ENCODE measurements at places on chromosomes 6 and 20.

- no peak for DNase-seq
Measured at GRCh38 chr6:31585491-31585890, 586 bp upstream of the LST1 start.

DNA sequence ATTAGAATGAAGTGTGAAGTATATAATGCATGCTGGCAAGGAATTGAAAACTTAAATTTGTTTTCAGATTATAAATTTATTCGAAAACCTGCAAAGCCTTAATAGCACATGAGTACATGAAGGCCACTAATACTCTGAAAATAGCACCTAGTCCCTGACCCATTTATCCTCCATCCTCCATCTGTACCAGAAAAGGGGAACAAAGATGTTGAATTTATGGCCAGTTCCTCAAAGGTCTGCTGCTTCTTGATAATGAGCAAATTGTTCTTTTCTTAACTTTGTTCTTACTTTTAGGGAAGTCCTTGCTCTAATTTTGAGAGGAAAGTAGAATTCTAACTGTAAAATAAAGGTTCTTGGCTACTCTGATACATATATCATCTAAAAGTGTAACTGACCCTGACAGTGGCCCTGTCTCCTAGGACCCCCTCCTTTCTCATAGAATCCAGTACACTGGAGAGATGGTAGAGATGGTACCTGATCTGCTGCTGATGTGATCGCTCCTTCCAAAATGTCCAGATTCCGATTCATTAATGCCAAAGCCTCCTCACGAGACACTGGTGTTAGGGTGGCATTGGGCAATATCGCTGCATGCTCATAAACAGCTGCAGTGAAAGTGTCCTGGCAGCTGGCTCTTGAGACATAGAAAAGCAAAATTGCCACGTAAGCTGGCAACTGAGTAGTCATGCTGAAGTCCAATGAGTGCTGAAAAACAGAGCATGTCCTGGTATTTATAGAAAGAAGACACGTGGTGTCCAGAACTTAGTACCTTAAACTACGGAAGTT is at the start of gene VNN1:
Gene VNN1 (minus strand): TSS at position 704 of the 783 bp plus-strand sequence. CDS start 20 bp downstream, at position 684.
- no peak for DNase-seq

GRCh38 chr6:3518356-3519190 is 61.7 kb upstream of the SLC22A23 start:
- DNase-seq = no peak

DNA sequence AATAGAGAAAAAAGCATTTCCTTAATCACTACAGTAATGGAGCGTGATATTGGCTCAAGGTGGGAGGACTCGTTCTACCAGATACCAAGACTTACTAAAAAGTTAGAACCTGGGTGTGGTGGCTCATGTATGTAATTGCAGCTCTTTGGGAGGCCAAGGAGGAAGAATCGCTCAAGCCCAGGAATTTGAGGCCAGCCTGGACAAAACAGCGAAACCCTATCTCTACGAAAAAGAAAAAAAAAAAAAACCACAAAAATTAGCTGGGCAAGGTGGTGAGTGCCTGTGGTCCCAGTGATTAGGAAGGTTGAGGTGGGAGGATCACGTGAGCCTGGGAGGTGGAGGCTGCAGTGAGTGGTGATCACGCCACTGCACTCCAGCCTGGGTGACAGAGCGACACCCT is 24.0 kb upstream of the ATRN start:
- no peak for DNase-seq

DNA sequence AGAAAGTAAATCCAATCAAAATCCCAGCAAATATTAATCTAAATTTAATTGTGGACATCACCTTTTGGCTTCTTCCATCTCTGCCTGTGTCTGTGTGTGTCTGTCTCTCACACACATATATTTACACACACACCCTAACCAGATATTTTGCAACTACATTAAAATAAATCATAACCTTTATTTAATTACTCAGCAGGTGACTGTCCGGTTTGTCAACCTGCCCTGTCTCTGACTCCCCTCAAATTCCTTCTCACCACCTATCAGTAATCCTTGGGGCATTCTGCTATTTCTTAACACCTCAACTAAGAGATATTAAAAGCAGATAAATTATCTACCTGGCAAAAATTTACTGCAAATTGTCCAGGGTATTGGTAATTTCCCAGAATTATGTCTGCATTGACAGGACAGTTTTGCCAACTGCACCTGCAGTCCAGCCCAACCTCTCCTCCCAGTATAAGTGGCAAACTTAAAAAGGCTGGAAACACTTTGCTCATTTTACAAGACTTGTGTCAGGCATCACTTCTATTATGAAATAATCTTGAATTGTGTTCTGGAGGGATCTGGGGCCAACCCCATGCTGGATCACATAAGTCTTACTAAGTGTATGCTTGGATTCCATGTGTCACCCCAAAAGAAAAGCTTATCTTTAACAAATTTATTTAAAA is 216.1 kb downstream of the GMDS start:
- DNase-seq = no peak

- DNase-seq = no peak
Measured at GRCh38 chr6:57021086-57021720, 25.3 kb upstream of the KIAA1586 start.

DNA sequence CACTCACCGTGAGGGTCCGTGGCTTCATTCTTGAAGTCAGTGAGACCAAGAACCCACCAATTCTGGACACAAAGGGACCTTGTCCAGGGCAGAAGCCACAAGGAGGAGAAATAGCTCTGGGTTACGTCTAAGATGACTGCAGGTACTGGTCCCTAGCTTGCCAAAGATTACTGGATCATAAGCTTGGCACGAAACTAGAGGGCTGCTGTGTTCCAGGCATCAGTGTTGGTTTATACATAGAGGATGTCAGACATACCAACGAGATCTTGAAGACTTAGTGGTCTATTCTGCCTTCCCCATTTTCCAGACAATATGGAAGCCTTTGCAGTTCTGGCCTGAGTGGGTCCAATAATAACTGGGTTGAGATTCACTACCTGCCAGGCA is 175.7 kb downstream of the TBX18 start:
- DNase-seq = no peak

- no peak for DNase-seq
Measured at GRCh38 chr6:87832025-87832825, 130.2 kb upstream of the AKIRIN2 start.

- DNase-seq = no peak
Measured at GRCh38 chr20:3885715-3886114, 3.5 kb upstream of the PANK2 start.

- no peak for DNase-seq
Measured at GRCh38 chr20:9629831-9630230, 115.4 kb downstream of the LAMP5 start.

- no peak for DNase-seq
Measured at GRCh38 chr6:50873167-50873566, 54.5 kb downstream of the TFAP2B start.

- no peak for DNase-seq
Measured at GRCh38 chr6:151176911-151177770, 62.6 kb upstream of the AKAP12 start.

- DNase-seq = no peak
Measured at GRCh38 chr20:19971116-19971515, 46.0 kb upstream of the NAA20 start.

GRCh38 chr6:33418690-33419291 is 884 bp upstream of the CUTA start:
- no peak for DNase-seq

DNA sequence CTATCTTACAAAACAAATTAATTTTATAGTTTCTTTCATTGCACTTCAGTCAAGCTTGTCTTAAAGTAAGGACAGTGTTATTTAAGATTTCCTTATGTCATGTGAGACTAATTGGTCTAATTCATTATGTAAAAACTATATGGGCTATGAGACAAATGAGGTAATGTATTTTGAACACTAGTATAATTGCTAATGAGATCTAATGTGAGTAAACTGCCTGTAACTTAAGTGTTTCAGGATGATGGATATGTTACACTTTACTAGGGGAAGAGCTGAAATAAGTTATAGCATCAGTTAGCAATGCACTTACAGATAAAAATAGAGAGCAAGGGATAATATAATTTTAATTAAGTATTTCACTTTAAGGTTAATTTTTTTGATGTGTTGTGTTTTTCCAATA is 386.3 kb upstream of the MAP3K7 start:
- no peak for DNase-seq

DNA sequence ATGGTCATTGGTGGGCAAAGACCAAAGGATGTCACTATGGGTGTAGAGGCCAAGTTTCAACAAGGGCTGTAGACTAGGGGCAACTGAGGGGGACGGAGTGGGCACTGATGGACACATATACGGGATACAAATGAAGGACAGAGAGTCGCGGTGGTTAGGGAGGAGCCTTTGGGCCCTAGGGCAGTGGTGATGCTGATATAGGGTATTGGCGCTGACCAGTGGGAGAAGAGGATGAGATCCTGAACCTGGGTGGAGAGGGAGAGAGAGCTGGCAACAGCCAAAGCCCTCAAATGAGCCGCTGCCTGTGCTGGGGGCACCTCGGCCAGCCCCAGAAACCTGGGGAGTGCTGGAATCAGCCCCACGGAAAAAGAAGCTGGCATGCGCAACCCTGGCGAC is 1.6 kb downstream of the CDH22 start:
- DNase-seq = no peak

DNA sequence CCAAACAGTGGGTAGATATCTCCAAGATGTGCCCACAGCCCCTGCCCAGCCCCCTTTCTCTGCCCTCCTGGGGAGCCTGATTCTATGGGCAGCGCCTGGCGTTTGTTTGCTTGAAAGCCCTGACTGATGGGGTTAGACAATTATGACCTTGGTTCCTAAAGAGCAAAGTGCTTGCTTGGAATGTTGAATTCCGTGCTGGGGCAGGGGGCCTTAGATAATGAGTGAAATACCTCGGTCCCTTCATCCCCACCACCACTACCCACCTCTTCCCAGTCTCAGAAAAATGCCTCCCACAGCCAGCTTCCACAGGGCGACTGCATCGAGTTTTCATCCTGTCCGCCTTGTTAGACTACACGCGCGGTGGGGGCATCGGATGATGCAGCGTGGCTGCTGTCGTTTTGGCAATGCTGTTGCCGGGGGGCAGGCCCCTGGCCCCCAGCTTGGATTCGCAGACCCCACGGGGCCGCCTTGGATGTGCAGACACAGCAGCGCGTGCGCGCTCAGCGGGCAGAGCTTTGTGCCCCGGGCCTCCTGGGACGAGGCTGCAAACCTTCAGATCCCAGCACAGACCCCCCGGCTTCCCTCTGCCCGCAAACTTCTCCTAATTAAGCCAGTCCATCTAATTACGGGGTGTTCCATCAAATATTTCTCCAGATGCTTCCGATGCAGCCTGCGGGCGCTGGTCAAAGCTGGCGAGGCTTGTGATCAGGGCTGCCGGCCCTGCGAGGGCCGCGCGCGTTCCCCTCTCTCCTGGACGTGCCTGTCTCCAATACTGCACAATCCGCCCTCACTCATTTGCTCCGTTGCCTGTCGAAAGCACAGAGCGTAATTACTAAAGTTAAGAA is 86.1 kb downstream of the LINC00237 start:
- no peak for DNase-seq

DNA sequence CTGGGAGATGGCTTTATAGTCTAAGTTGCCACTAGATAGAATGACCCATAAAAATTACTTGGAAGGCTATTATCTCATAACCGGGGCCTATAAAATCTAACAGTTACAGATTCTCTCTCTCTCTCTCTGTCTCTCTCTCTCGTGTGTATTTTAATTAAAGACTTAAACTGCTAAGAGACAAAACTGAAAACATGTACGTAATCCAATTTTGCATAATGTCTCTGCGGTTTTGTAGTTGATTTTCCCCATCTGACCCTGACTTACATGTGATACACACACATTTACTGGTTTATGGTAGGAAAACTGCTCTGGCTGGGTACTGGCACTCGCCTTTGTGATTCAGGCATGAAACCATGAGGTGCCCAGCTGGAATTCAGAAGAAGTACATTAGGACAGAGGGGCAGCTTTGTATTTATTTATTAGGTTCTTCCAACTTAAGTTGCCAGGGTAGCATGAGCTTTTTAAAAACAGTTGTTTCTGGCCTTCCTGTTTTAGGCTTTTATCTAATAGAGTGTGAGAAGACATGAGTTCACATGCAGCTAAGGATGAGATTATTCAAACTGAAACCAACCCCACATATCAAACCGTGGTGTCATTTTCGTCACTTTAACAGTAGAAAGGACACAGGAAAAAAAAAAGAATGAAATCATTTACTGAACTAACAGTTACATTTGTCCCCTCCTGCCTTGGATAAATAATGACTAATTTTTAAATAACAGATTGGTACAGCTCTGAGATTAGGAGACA is 182.5 kb downstream of the GMPR start:
- no peak for DNase-seq

DNA sequence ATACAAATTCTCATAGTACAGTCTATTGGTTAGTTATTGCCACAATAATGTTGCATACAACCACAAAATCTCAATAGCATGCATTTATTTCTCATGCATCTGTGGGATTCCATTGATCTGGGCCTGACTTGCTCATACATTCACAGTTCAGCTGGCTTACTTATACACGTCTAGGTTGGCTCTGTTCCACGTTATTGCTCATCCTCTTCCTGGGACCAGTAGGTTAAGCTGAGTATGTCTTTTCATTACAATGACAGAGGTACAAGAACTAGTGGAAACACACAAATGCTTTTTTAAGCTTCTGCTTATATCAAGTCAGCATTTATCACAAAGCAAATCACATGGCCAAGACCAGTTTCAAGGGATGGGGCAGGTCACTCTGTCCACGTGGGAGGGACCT is 485.3 kb upstream of the BTBD3 start:
- DNase-seq = peak; percentile 54

- DNase-seq = no peak
Measured at GRCh38 chr20:51931371-51931781, 129.1 kb upstream of the SALL4 start.

- DNase-seq = peak; percentile 34
Measured at GRCh38 chr6:138115877-138116660, 8.8 kb upstream of the PERP start.

- DNase-seq = peak; percentile 95
Measured at GRCh38 chr6:25193460-25194171, 85.6 kb upstream of the CARMIL1 start.

DNA sequence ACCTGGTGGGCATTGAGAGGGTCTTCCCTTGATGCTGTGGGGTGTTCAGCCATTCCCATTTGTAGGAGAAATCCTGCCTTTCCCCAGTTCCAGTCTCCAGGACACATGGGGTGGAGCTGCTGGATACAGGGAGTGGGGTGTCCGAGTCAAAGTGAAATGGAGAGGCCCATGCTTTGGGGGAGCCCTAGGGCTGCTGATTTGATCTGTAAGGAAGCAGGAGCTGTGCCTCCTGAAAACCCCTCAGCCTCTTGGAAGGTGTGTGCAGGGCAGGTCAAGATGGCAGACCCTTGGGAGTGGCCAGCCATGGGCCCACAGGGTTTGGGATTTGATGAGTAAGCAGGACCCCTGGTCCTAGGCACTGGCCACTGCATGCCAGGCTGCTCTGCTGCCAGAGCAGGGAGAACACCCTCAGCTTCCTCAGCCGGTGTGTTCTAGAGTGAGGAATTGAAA is 82.0 kb downstream of the SERAC1 start:
- no peak for DNase-seq

DNA sequence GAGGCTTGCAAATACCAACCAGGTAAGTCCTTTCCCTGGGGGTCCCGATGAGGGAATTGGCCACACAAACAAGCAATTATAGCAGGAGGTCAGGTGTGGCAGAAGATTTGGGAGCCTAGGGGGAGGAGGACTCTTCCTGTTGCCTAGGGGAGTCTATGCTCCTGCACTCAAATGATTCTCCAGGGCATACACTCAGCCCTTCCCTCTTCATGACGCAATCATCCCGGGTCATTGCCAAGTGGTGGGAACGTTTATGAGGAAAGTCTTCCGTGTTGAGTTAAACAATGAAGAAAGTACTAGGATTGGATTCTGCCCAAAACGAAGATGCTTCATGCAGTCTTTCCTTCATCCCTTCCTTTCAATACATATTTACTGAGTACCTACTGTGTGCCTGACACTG is 186.5 kb upstream of the TSHZ2 start:
- DNase-seq = no peak

Data from HS-27A (cell line).